ENCODE measurements at places on chromosomes 2 and 18.

DNA sequence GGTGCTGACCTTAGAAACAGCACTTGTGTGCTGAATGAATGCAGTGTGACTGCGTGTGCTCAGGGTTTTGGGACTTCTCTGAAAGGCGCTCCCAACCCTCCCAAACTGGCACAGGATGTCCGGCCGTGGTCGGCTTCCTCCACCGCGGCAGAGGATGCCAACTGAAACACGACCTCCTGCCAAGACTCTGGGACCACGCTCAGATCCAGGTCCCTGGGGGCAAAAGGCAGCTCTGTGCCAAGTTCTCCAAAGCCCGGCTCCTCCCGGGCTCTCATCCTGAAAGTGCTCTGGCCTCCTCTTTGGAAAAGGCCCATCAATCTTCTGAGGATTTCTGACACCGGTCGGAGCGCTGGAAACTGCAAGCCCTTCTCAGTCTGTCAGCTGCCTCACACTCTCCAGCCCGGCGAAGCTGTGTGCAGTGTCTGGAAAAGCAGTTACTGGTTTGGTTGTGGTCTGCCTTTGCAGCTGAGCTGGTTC lies 32.3 kb upstream of the ZBTB7C start:
- DNase-seq = no peak

DNA sequence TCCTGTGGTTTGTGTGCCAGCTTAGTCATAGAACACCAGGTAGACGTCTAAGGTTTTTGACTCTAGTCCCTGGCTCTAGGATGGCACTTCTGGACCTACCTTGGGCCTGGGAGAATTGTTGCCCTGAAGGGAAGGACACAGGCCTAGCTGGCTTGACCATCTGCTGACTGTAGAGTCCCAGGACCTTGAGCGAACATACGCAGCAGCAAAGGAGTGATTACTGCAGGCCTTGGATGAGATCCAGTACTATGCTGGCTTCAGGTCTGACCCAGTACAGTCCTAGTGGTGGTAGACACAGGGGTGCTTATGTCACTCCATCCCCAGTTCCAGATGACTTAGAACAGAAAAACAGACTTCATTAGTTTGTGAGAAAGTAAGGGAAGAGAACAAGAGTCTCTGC lies 37.7 kb downstream of the ST8SIA3 start:
- DNase-seq = no peak

GRCh38 chr2:84472856-84473565 lies 13.9 kb upstream of the SUCLG1 start:
- no peak for DNase-seq

GRCh38 chr2:146992057-146992456 lies 852.8 kb upstream of the ACVR2A start:
- DNase-seq = no peak

DNA sequence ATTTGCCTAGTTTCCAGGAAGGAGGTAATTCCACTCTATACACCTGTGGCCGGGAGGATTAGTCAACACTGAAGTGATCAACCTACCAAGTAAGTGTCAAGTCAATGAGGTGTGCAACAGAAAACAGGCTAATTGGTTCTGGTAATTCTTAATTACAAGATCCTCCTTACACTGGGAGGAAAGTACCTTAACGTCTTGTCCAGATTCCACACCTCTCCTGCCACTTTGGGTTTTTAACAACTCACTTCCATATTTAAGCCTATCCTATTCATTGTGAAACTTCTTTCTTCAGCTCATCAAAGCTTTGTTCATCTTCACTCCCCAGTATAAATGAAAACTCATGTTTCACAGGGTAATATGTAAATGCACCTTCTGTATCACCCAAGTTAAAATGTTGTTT lies 22.0 kb upstream of the MAP4K4 start:
- no peak for DNase-seq

DNA sequence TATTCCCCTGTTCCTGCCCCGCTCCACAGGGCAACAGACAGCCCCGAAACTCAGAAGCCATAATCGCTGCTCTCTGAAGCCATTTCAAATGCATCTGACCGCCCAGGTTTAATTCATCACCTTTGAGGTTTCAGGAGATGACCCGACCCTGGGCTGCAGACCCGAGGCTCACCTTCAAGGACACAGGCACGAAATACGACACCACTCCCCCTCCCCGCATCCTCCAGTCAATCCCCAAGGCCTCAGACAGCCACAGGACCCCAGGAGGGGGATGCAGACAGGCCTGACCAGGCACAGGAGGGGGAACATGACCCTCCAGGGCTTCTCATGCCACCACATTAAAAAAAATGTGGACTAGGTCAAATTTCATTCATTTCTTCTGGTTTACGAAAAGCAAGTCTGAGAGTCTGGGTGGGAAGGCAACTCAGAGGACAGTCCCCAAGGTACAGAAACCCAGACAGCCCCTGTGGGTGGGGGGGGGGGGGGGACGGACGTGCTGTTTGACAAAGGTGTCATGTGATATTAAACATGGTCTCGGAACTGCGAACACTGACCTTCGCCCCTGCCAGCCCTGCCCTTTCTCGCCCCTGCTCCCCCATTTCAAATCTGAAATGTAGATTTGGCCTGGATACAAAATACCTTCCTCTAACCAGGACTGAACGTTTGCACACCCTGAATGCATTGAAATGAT lies 142.9 kb downstream of the BCL11A start:
- DNase-seq = no peak

- no peak for DNase-seq
Measured at GRCh38 chr18:78596794-78597345, 382.7 kb upstream of the SALL3 start.

- DNase-seq = no peak
Measured at GRCh38 chr2:148135705-148136104, 114.8 kb downstream of the MBD5 start.

GRCh38 chr2:101883860-101884259 lies 107.9 kb upstream of the IL1R2 start:
- no peak for DNase-seq

GRCh38 chr2:240611601-240612210 lies 13.6 kb upstream of the GPR35 start:
- no peak for DNase-seq

- no peak for DNase-seq
Measured at GRCh38 chr2:237475704-237476141, 11.3 kb upstream of the MLPH start.

GRCh38 chr2:240435948-240436682 lies 652 bp downstream of the GPC1 start:
- no peak for DNase-seq

- peak; percentile 78 for DNase-seq
Measured at GRCh38 chr2:125471963-125472362, 1184.0 kb upstream of the GYPC start.

DNA sequence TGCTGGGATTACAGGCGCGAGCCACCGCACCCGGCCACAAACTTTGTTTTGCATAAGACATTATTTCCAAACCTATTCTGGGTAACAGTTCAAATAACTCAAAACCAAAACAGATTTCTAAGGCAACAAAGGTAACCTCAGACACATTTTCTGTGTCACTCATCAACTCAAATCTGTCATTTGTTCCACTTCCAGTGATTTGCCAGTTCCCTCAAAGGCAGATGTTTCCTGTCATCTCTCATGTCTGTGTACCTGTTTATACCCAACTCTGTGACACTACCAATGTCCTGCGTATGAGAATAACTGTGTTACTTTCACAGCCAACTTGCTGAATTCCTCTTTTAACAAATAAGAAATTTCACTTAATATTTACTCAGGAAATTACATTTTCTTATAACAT lies 54.4 kb downstream of the SCN3A start:
- DNase-seq = no peak

DNA sequence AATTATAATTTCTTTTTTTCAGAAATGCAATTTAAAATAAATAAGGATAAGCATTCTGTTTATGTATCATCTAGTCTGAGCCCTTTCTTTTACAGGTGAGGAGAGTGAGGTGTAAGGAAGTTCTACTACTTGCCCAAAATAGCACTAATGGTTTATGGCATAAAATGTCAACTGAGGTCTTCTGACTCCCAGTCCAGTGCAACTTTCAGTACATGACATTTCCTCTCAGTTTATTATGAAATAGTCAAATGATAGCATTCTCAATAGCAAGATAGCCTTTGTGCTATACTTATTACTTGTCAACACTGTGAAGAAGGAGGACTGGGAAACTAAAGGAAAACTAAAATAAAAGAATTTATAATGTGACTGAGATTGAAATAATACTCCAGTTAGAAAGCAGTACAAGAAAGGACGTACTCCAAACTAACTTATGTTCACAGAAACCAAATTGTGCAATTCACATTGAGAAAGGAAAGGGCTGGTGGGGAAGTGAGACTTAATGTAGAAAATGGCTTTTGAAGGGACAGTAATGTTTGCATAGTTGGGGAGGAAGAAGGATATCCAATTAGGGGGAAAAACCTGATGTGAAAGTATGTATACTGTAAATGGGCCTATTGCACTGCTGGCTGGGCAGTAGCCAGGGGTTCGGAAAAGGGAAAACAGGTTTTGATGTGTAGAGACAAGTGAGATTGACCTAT lies 166.7 kb upstream of the ZEB2 start:
- DNase-seq = no peak

- no peak for DNase-seq
Measured at GRCh38 chr2:46096260-46096659, 200.9 kb upstream of the EPAS1 start.

GRCh38 chr18:60686142-60686541 lies 313.6 kb upstream of the MC4R start:
- DNase-seq = no peak

DNA sequence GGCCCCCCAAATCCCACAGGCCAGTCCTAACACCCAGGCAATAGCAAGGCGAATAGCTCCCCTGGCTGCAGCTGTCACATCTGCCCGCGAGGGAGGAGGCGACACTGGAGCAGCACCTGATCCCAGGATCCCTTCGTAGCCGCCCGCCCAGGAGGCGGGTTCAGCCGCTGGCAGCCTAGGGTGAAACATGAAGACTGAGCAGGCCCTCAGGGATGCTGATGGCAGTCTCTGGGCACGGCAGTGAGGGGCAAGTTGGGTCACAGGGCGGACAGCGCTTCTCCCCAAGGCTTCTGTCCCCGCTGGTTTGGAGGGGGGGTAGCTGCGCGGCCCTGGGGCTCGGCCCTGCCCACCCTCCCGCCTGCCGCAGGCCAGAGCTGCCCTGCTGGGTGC lies 1.9 kb downstream of the DNMT3A start:
- peak; percentile 58 for DNase-seq

- DNase-seq = no peak
Measured at GRCh38 chr2:239265681-239266433, 135.0 kb downstream of the HDAC4 start.

- DNase-seq = no peak
Measured at GRCh38 chr18:64294967-64295366, 146.1 kb upstream of the LINC00305 start.

GRCh38 chr2:225008935-225009334 lies 33.3 kb downstream of the DOCK10 start:
- no peak for DNase-seq

DNA sequence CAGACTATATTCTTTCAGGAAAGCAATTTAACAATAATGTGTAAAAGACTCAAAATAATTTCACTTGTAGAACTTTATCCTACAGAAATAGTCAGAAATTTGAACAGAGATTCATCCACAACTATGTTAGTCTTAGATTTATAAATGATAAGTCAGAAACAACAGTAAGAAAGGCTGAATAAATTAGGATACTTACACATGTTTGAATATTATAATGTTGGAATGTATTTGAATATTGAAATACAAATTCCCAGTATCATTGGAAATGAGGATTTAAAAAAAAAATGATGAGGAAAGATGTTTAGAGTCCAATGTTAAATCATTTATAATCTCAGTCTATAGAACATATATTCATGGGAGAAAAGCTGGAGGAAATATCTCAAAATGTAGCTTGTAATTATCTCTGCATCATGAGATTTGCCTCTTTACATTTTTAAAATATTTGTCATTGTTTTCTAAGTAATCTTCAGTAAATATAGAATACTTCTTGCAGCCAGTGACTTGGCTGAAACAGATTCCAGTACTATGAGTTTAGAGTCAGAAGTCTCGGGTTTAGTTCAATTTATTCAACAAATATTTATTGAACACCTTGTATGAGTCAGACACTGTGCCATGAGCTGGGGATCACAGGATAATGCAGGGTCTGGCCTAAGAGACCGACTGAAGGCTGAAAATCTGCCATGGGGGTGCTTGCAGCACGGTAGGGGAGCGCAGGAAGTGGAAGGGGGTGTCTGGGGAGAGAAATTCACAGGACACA lies 32.3 kb downstream of the CXCR4 start:
- no peak for DNase-seq

GRCh38 chr2:205119136-205119535 lies 563.2 kb upstream of the NRP2 start:
- no peak for DNase-seq

DNA sequence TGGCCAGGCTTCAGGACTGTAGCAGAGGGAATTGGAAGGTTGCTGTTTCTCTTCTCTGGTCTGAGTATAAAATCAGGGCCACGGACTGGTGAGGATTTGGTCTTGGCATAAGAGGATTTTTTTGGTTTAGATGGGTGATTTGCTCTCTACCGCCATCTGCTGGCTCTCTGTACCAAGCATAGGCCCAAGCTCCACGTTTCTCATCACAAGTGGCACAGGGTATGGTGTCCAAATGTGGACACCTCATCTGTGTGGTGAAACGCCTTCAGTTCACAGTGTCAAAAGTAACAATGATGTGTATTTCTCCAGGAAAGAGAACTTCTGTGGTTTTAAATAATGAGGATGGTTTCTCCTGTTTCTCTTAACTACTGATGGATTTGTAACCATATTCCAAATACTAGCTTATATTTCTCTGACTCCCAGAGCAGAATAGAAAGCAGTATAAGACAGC lies 115.1 kb downstream of the EML6 start:
- peak; percentile 71 for DNase-seq

DNA sequence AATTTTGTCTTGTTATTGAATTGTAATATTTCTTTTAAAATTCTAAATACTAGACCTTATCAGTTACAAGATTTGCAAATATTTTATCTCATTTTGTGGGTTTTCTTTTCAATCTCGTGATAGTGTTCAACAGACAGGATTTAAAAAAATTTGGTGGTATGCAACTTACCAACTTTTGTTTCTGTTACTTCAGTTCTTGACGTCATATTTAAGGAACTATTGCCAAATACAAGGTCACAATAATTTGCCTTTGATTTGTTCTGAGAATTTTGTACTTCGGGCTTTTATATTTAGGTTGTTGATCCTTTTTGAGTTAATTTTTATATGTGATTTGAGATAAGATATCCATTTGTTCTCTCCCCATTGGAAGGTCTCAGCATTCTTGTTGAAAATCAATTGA lies 876.6 kb downstream of the DCDC2C start:
- DNase-seq = no peak

DNA sequence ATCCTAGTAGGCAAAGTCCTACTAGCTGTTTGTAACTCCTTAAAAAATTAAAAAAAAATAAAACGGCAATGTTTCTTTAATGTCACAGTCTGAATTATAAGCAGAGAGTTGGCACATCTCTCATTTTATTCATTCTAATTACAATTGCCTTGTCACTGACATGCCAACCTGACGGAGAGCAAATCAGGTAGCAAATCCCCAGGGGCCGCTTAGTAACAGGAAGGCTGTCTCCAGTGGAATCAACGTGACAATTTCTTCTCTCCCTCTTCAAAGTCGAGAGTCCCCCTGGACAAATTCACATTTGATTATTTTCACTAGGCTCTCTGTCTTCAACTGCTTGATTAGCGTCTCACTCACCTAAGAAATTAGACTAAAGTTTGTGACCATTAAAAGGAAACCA lies 1598.9 kb upstream of the PIK3C3 start:
- no peak for DNase-seq

Data from ecto neural progenitor cell (in vitro differentiated cells).